ENCODE measurements at places on chromosomes 5 and 9. TPM values are rescaled to one million over a fixed set of nuclear protein-coding genes. Genes with fewer than 3 reads are reported as not detected.

DNA sequence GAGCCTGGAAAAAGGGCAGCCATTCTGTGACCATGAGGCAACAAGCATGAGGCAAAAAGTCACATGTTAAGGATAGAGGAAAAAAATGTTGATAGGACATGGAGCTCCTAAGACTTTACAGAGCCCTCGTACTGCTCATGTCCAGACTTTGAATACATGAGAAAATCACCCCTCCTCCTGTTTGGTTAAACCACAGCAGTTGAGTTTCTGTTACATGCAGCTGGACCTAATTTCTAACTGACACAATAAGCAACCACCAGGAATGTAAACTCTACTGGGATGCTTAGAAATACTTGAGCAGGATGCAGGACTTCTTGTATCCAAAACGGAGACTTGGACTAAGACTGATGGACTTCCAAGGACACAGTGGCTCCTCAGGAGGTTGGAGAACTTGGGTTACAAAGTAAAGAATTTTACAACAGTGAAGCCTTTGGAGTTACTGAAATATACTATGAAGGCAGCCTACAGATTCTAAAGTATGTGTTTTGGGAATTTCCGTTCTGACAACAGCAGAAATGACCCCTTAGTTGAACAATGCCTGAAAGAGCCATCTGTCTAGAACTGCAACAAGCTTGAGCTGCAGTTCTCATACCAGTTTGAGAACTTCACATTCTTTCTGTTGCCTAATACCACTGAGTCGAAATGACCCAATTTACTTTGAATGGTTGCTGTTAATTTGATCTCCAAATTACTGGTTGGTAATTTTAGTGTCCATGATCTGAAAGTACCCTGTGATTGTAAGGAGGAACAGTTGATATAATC is 268.9 kb downstream of the PIK3R1 start:
- DNase-seq: no peak

DNA sequence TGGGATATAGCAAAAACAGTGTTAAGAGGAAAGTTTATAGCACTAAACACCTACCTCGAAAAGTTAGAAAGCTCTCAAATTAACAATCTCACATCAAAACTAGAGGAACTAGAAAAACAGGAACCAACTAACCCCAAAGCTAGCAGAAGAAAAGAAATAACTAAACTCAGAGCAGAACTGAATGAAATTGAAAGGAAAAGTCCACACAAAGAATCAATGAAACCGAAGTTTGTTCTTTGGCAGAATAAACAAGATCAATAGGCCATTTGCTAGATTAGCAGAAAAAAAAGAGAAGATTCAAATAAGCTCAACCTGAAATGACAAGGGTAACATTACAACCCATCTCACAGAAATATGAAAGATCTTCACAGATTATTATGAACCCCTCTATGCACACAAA is 234.8 kb upstream of the ISL1 start:
- no peak for DNase-seq

GRCh38 chr5:161857358-161857757 is 9.4 kb downstream of the GABRA1 start:
- DNase-seq: no peak

DNA sequence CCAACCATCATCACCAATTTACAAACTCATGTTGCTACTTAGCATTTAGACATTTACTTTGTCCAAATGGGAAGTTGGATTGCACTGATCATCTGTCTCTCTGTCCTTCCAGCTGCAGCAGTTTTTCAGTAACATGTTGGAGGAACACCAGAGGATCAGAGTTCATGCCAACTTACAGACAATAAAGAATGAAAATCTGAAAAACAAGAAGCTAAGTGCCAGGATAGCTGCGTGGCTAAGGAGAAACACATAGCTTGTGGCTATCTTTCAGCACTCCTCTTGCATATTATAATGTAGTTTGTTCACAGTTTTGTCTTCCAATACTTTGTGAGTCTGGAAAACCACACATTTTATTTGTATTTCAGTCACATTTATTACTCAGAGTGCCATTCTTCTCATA is 6.4 kb upstream of the ARL14EPL start:
- no peak for DNase-seq

DNA sequence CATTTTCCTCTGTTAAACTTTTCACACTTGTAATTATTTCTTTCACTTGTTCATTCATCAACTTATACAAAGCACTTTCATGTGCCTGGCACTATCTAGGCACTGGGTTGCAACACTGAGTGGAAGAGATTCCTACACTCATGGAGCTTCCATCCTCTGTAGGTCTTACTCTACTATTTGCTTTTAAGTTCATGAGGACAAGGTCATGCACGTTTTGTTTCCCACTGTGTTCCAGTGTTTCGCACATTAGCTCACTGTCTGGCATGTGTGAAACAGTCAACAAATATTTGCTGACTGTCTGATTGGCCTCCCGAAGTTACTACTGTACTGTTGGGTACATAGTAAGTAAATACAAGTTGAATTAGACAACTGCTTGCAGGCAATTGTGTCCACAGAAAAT is 87.9 kb upstream of the IFNK start:
- DNase-seq: no peak

GRCh38 chr5:16597946-16598694 is 18.7 kb downstream of the RETREG1 start:
- DNase-seq: no peak

DNA sequence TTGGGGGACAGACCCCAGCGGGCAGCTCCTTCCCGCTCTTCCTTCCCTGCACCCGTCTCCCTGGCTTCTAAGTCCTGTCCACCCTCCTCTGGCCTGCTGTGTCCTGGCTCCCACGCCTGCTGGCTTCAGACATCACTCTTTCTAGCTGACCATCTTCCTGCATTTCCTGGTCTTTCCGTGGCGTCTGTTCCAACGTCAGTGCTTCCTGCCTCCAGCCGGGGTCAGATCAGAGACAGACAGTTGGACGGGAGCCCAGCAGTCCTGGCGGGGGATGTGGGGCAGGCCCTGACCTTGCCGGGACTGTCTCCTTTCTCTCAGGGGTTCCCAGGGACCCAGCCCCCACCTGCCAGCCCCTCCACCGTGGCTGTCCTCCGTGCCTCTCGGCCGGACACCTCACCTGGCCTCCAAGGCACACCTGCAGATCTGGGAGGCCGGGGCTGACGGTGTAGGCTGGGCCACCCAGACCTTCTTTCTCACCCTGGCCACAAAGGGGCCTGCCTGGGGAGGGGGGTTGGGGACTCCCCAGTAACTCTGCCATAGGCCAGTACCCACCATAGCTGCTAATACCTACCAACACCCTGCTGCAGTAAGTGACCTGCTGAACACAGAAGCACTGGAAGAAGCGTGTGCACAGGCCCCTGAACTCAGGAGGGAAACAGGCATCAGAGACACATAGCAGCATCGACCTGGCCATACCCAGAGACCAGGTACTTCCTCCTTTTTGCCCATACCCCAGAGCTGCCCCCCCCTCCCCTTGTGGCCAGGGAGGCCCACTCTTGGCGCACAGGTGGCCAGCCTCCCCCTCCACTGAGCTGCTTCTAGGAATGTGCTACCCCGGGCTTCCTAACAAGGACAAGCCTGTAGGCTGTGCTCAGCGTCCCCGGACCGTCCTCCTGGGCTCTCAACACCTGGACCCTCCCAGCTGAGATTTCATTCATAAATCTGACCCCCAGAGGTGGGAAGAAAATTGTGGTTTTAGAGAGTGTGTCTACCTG is 5.1 kb downstream of the NRARP start:
- DNase-seq: peak; percentile 61

DNA sequence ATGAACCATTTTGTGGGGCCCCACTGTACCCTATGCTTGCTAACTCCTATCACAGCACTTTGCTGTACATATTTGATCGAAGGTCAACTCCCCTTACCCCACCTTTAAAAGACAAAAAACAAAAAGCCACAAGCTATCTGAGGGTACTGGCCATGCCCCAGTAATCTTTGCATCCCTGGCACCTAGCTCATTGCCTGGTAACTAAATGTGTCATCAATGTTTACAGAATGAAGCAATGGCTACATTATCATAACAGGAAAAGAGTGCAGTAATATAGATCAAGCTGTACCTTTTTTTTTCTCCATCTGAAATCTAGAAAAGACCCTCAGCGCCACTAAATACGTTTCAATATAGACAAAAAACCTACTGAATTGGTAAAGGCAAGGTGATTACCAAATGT is 188.0 kb downstream of the ELAVL2 start:
- DNase-seq: no peak

The RPS14 gene
- total RNA-seq: 4,211 TPM

The GMCL2 gene
- not detected for total RNA-seq

The MARCOL gene
- total RNA-seq: not detected

The CDH18 gene
- total RNA-seq: not detected

All from ovary (tissue), 10 donors.